ENCODE measurements at places on chromosomes 6 and 20.
A peak's percentile ranks its signal among the peaks of the same experiment; 100 is the strongest.

DNA sequence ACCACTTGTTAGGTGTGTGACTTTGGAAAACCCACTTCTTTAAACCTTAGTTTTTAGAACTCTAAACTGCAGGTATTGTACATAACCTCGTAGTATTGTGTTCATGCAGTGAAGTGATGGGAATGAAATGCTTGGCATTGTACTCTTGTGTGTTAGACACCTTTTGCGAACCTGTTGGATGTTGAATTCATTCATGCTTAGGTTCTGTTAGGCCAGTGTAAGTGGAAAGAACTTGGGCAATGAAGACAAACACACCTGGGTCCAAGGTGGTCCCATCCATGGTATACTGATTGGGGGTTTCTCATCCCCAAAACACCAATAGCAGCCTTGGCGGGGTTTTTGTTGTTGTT lies 1.2 kb downstream of the ANKRD6 start:
- DNase-seq: no peak

GRCh38 chr6:34237722-34238584 lies 1.3 kb downstream of the HMGA1 start:
- DNase-seq: peak; percentile 78

- peak; percentile 40 for DNase-seq
Observed at GRCh38 chr6:152271776-152272464, 365.2 kb downstream of the SYNE1 start.

GRCh38 chr6:70343313-70343712 lies 40.4 kb upstream of the COL9A1 start:
- no peak for DNase-seq

- DNase-seq: no peak
Observed at GRCh38 chr20:35518955-35519354, 10.5 kb downstream of the C20orf173 start.

DNA sequence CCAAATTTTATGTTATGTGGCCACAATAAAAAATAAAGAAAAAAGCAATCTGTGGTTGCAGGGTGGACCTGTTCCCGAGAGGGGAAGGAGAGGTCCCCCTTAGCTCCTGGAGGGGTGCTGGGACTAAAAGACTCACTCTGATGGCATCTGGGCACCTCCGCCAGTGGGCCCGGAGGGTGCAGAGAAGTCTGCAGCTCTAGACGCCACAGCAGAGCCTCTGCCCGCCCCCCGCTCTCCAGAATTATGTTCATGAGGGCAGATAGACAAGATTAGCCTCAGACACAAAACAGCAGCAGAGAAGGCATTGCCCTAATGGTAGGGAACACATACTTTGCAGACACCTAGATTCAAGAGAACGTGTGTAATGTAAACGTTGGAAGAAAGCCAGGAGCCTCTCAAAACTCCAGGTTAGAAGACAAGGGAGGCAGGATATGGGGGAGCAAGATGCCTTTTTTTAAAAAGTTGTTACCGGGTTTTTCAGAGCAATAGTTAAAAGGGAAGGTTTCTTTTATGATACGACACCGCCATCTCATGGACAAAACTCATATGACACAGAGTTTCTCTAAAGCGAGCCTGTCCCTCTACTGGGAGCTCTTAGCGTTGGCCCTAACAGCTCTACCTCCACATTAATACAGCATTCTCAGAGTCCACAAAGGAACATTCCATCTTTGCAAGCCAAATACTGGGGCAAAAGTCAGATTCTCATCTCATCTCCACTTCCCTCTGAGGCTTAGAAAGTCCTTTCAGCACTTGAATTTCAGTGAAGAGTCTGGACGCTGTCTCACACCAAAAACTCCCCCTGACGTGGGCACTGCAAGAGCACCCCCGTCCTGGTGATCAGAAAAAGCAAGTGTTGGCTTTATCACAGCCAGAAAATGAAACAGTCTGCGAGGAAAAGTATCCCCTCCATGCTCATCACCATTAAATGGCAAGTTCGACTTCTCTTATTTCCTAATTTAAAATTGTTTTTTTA lies 47.2 kb downstream of the FOXF2 start:
- DNase-seq: peak; percentile 56

DNA sequence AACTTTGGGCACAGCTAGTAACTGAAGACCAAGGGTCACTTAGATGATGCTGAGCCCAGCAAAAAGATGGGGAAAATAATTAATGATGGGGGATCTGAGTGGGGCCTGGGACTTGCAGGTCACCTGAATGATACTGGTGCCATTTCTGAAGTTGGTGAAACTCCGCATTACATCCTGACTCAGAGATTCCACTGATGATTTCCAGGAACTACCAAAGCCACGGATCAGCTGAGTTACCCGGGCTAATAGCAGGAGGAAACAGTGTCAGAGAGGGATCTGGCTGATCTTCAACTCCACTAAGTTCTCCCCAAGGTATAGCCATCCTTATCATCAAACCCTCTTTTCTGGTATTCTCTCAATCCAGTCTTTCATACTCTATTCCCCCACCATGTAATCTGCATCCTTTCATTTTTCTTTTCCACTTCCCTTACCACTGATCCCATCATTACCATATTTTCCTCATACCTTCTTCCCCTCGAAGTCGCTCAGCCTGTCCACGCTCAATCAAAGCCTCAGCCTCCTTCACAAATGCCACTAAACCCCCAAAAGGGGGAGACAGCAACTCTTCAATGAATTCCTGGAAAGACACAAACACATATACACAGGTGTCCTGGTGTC lies 20.2 kb downstream of the VPS52 start:
- DNase-seq: no peak

- no peak for DNase-seq
Observed at GRCh38 chr6:19879663-19880062, 42.5 kb downstream of the ID4 start.

DNA sequence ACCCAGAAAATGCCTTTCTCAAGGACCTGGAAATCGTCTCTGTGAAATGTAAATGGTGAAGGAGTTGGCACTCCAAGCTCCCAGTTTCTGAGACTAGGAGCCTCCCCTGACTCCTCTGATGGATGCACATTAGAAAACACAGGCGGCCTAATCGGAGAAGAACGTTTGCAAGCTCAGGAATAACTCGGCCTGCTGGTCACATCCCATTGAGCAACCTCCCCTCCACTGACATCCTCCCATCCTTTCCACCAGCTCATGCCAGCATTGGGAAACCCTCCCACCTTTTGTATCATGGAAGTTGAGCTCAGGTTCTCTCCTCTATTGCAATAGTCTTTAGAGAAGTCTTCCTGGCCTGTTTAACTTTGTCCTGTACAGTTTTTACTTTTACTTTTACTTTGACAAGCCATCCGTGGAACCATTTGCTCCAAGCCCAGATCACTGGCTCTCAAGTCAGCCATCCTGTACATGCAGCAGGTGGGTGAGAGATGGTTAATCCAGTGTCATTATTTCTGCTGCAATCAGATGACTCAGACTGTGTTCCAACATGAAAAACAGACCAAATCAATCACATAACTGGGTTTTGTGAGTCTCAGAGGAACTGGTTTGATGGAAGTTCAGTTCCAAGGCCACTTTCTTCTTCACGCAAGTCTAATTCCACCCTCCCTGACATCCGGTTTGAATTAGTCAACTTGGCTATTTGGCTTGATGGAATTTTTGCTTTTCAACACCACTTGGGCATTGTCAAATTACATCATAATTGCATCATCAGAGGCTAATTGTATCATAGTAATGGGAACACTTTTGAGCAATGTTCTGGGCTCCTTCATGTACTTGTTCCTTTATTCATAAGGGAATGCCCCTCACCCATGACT lies 619.4 kb upstream of the CDH4 start:
- no peak for DNase-seq

DNA sequence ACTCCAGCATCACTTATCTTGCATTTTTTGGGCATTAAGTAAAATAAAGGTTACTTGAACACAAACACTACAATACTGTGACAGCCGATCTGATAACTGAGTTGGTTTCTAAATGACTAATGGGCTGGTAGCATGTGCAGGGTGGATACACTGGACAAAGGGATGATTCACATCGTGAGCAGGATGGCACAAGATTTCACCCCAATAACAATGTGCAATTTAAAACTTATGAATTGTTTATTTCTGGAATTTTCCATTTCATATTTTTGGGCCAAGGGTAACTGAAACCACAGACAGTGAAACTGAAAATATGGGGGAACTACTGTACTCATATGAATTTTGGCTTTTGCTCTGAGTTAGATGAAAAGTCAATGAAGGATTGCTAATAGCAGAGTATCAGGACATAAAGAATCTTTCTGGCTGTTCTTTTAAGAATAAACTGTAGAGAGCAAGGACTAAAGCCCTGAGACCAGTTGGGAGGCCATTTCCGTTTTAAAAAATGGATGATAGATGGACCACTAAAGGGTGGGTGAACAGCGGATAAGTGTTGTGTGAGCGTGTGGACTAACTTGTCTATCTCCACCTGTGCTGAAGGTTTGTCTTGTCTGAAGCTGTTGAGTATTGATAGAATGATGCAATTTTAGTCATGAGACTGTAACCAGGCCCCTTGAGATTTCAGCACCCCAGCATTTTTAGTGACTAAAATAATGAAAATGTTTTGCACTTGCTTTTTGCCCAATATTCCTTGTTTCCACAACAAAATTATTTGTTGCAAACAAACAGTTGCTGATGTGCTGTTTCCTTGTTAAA lies 8.2 kb downstream of the SPINT3 start:
- DNase-seq: peak; percentile 45

GRCh38 chr6:109991201-109992101 lies 13.3 kb downstream of the GPR6 start:
- no peak for DNase-seq

DNA sequence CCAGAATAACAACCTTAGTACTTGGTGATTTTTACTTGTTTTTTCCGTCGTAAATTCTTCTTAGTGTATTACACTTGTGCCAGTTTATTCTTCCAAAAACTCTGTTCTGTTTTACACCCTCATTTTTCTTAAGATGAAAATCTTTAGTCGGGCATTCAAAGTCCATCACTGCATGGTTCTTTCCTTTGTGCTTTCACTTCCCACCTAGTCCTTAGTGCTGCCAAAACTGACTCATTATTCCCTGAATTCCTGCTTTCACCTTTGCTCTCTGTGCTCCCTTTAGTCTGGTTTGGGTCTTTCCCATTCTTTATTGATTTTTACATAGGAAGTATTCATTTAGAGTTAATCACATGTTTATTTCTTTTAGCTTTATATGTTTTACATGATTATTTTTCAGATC lies 3.3 kb downstream of the TRMT11 start:
- DNase-seq: no peak

- DNase-seq: no peak
Observed at GRCh38 chr20:59583428-59584277, 20.7 kb upstream of the PHACTR3 start.

DNA sequence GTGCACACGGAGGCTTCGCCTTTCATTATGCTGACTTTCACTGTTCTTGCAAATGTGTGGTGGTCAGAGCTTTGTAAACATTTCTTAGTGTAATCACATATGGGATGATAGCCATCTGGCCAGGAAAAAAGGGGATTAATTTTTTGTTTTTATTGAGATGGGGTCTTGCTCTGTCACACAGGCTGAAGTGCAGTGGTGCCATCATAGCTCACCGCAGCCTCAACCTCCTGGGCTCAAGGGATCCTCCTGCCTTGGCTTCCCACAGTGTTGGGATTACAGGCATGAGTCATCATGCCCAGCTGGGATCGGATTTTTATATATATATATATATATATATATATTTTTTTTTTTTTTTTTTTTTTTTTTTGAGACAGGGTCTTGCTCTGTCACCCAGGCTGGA lies 11.0 kb upstream of the TIAM2 start:
- no peak for DNase-seq

DNA sequence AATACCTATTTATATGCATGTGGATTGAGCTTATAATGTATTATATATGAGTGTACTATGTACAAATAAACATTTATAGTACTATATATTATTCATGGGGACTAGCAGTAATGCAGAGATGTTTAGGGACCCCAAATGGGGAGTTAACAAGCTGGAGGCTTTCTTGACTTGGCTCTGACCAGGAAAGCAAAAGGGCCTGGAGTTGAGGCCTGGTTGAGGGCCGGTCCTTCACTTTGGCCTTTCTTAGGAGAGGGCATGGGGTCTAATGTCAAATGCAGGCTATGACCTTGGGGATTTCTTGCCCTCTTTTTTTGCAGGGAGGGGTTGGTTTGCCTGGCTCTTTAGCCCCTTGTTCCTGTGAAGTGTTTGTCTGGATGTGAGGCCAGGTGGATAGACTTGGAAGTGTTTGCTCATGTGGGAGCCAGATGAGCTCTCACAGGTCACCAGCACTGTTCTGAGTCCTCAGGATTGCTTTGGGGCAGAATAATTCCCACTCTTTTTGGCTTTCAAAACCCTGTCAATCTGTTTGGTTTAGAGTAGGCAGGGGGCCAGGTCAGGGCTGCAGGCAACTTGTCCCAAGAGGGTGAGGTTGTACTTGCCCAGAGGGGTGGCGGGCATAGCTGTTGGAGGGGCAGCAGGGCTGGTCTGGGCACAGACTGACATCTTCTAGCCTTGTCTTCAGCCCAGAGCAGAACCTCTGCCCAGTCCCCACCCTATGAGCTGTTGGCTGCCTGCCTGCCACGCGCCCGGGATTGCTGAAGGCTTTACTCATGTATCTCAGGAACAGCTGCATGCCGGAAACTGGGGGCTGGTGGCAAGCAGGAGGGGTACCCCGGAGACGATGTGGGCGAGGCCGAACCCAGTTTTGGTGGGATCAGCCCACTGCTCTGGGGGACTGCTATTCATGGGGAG lies 14.6 kb downstream of the TJAP1 start:
- no peak for DNase-seq

- no peak for DNase-seq
Observed at GRCh38 chr20:43331906-43332305, 125.8 kb upstream of the SRSF6 start.

- DNase-seq: no peak
Observed at GRCh38 chr20:47968541-47969310, 183.4 kb upstream of the SULF2 start.

GRCh38 chr20:60565083-60565482 lies 606.9 kb downstream of the CDH26 start:
- DNase-seq: no peak

- no peak for DNase-seq
Observed at GRCh38 chr6:72287801-72288200, 334.1 kb upstream of the KCNQ5 start.

- no peak for DNase-seq
Observed at GRCh38 chr6:65299236-65299635, 407.8 kb downstream of the EYS start.

GRCh38 chr6:37242429-37243052 lies 15.0 kb upstream of the TBC1D22B start:
- peak; percentile 33 for DNase-seq

- no peak for DNase-seq
Observed at GRCh38 chr20:32978009-32978335, 26.3 kb downstream of the SUN5 start.

DNA sequence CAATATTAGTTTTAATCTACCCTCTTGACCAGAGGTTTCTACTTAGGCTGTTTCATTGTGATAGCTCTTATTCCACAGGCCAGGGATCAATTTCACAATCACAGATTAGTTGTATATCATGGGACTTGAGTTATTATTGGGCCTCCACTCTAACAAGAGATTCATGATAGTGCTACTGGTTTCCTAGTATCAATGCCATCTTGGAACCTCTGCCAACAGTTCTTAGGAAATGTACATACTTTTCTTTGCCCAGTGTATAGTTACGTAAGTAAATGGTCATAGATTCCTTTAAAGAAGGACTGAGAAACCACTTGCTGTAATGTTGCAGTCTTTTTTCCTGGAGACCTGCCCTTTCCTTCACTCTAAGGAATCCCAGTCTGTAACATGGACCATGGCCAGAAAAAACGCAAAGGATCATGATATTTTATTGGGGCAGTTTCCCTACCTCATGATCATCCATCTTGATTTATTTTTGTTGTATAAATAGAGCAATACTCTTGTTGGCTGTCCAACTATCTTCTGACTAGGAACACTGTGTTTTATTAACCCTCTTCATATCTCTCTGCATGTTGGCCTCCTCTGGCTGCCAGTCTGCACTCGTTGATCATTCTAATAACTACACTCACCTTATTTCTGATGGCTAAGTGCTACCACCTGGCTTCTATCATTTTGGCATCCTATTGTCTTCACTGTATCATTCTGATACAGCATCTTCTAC lies 38.0 kb upstream of the VGLL2 start:
- no peak for DNase-seq

Measured in activated CD4-positive, alpha-beta T cell treated with anti-CD3 and anti-CD28 coated beads, Interleukin-2, Interleukin-4, amounts not matched to agents 100 ng/mL and 50 ng/mL, durations not matched to agents 16 hours and 8 hours (primary cell).